Smooth muscle cell of the brain vasculature (primary cell): ENCODE measurements at places on chromosomes 4 and X.
A peak's percentile ranks its signal among the peaks of the same experiment; 100 is the strongest.

DNA sequence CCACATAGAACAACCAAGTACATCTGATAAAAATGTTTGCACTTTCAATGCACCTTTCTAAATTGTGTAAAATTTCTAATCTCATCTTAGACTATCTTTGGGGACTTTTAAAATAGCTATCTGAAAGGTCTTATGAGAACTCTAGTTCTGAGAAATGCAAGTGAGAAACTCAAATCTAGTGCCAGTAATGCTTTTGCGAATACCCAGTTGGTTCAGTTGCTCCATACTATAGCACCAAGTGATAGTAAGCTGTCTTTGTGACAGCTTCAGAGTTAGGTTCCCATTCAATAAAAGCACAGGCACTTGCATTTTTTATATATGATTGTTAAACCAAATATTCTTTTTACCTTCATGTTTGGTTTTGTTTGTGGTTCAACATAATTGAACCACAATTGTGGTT lies 4.5 kb upstream of the ITM2A start:
- DNase-seq = no peak

DNA sequence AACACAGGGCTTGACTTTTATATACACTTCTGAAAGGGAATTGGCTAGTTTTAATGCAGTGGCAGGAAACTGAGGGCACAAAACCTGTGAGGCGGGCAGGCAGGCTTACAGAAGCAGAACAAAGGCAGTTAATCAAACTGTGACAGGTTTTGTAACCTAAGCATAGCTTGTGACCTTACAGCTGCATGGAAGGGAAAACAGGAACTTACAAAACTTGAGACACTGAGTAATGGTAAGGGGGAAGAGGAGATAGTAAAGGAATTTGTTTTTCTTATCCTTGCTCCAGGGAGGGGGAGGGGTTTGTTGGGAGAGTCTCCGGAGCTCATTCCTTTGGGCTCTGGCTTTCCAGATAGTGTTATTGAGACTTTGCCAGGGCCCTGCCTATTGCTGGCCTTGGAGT lies 55.6 kb downstream of the SLITRK4 start:
- DNase-seq = no peak

DNA sequence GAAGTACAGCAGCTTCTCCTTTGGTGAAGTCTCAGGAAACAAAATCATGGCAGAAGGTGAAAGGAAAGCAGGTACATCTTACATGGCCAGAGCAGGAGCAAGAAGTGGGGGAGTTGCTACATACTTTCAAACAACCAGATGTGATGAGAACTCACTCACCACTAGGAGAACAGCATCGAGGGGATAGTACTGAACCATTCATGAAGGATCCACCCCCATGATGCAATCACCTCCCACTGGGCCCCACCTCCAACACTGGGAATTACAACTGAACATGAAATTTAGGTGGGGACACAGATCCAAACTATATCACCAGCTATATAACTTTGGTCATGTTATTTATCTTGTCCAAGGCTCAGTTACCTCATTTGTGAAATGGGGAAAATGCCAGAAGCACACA lies 159.4 kb downstream of the OPHN1 start:
- no peak for DNase-seq

- no peak for DNase-seq
These were observed 58.1 kb downstream of the NIPAL1 start for GRCh38 chr4:48074657-48075056.

DNA sequence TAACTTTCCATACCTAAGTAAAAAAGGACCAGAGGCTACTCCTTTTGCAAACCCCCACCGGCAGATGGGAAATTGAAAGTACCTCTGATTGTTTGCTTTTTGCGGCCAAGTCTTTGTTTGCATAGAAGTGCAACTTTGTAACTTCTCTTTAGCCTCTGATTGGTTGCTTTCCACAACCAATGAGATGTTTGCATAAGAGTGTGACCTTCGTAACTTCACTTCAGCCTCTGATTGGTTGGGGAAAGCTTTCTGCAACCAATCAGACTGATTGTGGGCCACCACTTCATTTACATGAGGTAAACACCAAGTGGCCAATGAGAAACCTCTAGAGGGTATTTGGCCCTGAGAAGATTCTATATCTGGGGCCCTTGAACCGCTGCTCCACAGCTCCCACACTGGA lies 48.8 kb upstream of the PGRMC1 start:
- no peak for DNase-seq

GRCh38 chr4:89298788-89299152 lies 8.8 kb downstream of the GPRIN3 start:
- DNase-seq = no peak

DNA sequence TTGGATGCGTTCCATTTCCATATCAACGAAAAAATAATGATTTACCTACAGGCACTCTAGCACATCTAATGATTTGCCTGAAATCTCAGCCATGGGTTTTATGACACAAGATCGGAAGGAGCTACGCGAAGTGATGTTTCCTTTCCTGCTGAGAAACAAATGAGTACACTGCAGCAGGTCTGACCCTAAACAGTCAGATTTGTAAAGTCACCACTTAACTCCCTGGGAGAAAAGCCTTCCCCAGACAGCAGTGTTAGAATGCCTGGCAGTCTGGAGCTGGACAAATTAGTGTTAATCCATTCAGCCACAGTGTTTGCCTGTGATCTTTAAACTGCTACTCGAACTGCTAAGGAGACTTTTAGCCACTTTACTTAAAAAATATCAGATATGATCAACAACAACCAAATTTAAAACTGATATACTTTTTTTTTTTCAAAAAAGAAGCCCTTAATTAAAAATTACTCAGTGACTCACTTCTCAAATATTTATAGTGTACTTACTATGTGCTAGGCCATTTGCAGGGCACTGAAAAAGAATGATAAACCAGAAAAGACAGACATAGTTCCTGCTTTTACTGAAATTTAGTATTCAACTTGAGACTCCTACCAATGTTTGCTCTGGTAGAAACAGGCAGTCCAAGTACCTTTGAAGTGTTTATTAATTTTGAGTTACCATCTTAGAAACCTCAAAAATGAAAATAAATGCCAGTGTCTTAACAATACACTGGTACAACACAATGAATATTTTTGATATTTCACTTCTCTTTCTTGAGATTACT lies 104.5 kb downstream of the SHISA3 start:
- DNase-seq = no peak

GRCh38 chr4:2402048-2402842 lies 16.2 kb downstream of the ZFYVE28 start:
- DNase-seq = no peak

GRCh38 chr4:4762909-4763821 lies 96.3 kb upstream of the MSX1 start:
- peak; percentile 74 for DNase-seq

DNA sequence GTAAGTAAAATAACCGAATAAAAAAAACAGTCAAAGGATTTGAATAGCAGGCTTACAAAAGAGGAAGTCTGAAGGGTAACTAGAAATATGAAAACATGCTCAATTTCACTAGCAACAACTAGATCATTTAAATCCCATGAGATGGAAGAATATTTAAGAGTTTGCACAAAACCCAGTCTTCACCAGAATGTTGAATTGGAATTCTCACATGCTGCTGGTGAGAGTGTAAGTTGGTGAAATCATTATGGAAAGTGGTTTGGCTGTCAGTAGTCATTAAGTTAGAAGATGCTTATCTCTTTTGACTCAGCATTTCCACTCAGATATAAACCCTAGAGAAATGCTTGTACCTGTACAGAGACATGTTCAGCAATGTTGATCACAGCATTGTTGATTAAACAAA lies 110.1 kb downstream of the PGRMC2 start:
- DNase-seq = no peak

DNA sequence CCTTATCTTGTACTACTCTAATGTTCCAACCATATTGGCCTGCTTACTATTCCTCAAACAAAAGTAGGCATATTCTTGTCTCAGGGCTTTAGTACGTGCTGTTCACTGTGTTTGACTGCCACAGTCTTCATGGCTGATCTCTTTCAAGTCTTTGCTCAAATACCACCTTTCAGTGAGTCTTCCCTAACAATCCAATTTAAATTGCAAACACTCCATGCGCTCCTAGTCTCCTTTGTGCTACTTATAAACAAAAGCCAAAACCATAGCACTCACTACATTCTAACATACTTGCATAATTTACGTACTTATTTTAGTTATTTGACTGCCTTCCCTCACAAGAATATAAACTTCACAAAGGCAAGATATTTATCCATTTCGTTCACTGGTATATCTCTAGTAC lies 1.7 kb upstream of the ART3 start:
- DNase-seq = no peak

GRCh38 chrX:149010013-149010852 lies 494.9 kb downstream of the IDS start:
- DNase-seq = no peak

DNA sequence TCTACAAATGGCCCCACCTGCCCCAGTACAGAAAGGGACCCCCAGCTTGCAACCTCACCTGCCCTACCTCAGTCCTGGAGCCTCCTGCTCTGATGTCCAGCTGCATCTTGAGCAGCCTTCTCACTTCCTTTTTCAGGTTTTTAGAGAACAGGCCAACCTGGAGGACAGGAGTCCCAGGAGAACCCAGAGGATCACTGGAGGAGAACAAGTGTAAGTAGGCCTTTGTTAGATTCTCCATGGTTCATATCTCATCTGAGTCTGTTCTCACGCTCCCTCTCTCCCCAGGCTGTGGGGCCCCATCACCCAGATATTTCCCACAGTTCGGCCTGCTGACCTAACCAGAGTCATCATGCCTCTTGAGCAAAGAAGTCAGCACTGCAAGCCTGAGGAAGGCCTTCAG lies 3.6 kb downstream of the MAGEA11 start:
- no peak for DNase-seq

DNA sequence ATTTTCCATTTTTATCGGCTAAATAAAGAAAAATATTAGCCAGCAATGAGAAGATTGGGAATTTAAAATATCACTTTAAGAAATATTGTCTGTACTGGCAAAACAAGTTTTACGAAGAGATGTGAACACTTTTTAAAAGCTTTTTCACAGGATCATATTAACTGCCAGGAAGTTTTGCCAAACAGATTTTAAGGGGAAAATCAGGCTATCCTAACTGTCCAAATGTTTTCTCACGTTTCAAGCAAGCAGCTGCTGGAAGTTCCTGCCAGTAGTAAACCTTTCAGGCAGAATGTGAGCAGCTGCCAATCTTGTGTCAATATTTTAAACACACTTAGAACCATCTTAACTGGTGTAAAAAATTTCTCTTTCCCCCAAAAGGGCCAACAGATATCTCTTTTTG lies 101.1 kb downstream of the ADGRL3 start:
- DNase-seq = no peak

- DNase-seq = no peak
These were observed 2375.8 kb upstream of the TENM3 start for GRCh38 chr4:179867300-179867878.

DNA sequence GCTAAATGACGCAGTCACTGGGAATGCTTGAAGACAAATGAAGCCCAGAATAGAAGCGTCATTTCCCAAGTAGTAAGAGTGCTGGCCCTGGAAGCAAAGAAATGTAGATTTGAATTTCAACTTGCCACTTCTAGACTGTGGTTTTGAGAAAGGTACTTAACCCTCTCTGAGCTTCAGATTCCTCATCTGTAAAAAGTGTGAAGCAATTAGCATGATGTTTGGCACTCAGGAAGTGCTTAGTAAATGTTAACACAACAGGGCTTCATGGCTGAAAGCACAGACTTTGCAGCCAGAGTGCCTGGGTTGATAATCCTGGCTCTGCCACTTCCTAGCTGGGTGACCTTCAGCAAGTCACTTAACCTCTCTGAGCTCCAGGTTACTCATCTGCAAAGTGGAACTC lies 147.4 kb upstream of the RPS6KA3 start:
- DNase-seq = no peak
